ENCODE measurements at places on chromosomes 4 and X.

DNA sequence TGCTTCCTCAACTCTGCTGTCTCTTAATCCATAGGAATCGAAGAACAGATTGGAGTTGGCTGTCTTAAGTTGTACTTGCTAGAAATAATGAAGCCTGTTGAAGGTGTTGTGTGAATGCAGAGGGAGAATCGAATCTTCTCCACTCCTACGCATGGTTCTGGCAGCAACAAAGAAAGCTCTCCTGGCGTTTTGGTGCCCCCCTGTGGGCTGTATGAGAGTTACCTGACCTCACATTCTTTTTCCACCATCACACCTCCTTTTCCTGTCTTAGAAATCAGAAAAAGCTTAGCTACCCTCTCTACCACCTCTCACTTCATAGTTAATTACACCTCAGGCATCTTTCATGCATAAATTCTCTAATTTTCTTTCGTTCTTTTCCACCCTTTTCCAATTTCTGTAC lies 16.3 kb downstream of the KLF8 start:
- peaks cover 7% of the 10 kb centered on the region for H3K27me3 ChIP-seq
- no peak overlapping the region for H3K27ac ChIP-seq

DNA sequence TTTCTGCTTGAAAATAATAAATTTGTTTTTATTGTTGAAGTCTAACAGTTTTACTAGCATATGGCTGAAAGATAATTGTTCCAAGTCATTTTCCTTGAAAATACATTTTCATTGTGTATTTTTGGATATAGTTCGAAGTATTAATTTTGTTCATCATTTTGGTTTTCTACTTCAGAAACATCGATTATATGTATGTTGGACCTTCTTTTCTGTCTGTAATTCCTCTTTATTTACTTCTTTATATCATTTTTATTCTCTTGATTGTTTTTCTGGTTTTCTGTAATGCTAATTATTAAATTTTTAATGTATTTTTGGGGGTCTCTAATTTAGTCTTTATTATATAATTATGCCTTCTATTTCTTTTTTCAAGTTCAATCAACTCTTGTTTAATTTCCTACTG lies 407.1 kb upstream of the FRG1 start:
- no peak overlapping the region for H3K4me3 ChIP-seq
- H3K27me3 ChIP-seq: no peaks in the 10 kb centered on the region
- no peaks in the 10 kb centered on the region for H3K36me3 ChIP-seq
- DNase-seq: no peak

DNA sequence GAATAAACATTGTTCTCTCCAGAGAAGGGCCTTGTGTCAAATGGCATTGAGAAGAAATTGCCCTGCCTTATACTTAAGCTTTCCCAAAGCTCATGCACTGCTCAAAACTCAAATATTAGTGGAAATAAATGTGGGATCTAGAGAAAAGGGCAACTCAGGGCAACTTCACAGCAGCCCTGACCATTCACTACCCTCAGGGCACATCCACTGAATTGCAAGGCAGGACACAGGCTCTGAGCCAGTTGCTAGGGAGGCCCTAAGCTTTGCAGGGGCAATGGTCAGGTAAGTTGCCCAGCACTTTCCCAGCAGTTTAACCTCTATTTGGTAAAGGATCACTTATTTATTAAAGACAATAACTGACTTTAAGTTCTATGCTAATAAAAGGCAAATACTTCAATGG lies 255.3 kb upstream of the TEX13A start:
- peaks cover 9% of the 10 kb centered on the region for H3K27me3 ChIP-seq
- DNase-seq: no peak
- no peak overlapping the region for H3K4me3 ChIP-seq
- H3K36me3 ChIP-seq: no peaks in the 10 kb centered on the region

- H3K4me3 ChIP-seq: no peak overlapping the region
- H3K27ac ChIP-seq: no peak overlapping the region
- H3K4me1 ChIP-seq: no peaks in the 10 kb centered on the region
- no peaks in the 10 kb centered on the region for H3K36me3 ChIP-seq
- DNase-seq: no peak
Observed at GRCh38 chr4:15451181-15451865, 18.4 kb upstream of the CC2D2A start.

DNA sequence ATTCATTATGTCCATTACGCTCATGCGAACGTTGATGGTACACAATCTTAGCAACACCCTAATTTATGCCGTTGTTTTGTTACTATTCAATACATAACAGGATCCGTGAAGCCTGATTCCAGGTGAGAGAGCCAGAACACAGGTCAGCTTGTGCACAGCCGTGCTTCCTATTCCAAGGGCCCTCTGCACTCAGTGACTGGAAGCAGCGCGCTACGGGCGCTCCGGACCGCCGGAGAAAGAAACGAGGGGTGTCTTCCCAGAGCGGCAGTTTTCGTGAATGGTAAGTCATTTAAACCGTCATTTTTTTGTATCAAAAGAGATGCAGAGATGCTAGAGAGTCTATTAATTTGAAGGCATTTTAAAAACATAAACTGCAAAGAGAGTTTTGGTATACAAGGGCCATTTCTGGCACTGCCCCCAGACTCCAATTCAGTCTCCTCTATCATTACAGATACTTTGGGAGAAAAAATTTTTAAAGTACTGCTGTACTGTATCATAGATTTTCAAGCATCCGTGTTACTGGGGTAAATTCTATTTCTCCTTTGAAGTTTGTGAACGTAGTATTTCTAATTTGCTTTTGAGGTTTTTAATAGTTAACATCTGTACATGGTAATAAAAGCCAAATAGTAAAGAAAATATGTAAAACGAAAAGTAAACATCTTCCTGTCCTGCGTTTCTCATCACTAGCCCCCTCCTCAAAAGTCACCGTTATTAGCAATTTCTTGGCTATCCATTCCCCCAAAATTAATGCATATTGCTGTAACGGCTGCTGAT lies 6.6 kb downstream of the SLC25A5 start:
- peaks cover 10% of the 10 kb centered on the region for H3K4me1 ChIP-seq
- H3K27me3 ChIP-seq: peaks cover 16% of the 10 kb centered on the region
- H3K4me3 ChIP-seq: no peak overlapping the region
- peaks cover 25% of the 10 kb centered on the region for H3K36me3 ChIP-seq

- H3K27ac ChIP-seq: no peak overlapping the region
- no peaks in the 10 kb centered on the region for H3K36me3 ChIP-seq
- H3K27me3 ChIP-seq: peaks cover 3% of the 10 kb centered on the region
- H3K4me3 ChIP-seq: no peak overlapping the region
- no peaks in the 10 kb centered on the region for H3K4me1 ChIP-seq
- DNase-seq: no peak
Observed at GRCh38 chrX:146451136-146451535, 358.4 kb upstream of the CXorf51B start.

GRCh38 chr4:185599553-185600243 lies 64.4 kb upstream of the PDLIM3 start:
- H3K27ac ChIP-seq: no peak overlapping the region
- no peak overlapping the region for H3K4me3 ChIP-seq
- no peak for DNase-seq
- peaks cover 1% of the 10 kb centered on the region for H3K4me1 ChIP-seq

DNA sequence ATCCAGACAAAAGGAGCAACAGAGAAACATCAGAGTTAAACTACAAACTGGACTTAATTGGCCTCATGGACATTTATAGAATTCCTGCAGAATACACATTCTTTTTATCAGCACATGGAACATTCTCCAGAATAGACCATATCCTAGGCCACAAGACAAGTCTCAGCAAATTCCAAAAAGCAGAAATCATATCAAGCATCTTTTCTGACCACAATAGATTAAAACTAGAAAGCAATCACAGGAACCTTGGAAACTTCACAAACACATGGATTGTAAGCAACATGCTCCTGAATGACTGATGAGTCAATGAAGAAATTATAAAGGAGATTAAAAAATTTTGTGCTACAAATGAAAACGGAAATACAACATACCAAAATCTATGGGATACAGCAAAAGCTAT lies 526.7 kb downstream of the PCDH7 start:
- no peaks in the 10 kb centered on the region for H3K36me3 ChIP-seq
- H3K4me1 ChIP-seq: no peaks in the 10 kb centered on the region
- DNase-seq: no peak
- H3K27ac ChIP-seq: no peak overlapping the region

GRCh38 chrX:45755703-45756102 lies 555.0 kb upstream of the DIPK2B start:
- peak overlapping the region; percentile 26 for H3K4me3 ChIP-seq
- peaks cover 49% of the 10 kb centered on the region for H3K4me1 ChIP-seq
- H3K36me3 ChIP-seq: peaks cover 45% of the 10 kb centered on the region
- DNase-seq: no peak

All from activated T-cell treated with anti-CD3 and anti-CD28 coated beads, Interleukin-2, amount 50 U/mL, for 24 hours (primary cell).